Caco-2 (cell line): ENCODE measurements at places on chromosomes 3 and 15.

DNA sequence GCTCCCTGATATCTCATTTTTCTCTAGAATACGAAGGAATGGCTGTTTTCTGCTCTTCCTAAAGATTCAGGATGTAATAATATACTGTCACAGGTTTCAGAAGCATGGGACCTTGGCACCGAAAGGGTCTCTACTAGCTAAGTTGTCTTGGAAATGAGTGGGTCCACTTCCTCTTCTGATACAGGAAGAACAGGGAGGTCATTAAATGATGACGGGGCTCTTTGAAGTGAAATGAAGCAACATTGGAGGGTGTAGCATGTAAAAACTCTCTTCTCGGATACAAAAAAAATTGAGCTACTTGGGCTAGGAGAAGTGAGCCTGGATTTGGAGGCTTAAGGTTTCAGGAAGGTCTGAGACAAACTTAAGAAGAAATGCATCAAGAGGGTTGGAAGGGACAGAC, 349.8 kb upstream of the TPRG1 start:
- DNase-seq = no peak

GRCh38 chr3:193614430-193614829, 21.4 kb downstream of the OPA1 start:
- no peak for DNase-seq

- DNase-seq = no peak
These were observed 37.6 kb downstream of the FAM3D start for GRCh38 chr3:58628823-58629562.

DNA sequence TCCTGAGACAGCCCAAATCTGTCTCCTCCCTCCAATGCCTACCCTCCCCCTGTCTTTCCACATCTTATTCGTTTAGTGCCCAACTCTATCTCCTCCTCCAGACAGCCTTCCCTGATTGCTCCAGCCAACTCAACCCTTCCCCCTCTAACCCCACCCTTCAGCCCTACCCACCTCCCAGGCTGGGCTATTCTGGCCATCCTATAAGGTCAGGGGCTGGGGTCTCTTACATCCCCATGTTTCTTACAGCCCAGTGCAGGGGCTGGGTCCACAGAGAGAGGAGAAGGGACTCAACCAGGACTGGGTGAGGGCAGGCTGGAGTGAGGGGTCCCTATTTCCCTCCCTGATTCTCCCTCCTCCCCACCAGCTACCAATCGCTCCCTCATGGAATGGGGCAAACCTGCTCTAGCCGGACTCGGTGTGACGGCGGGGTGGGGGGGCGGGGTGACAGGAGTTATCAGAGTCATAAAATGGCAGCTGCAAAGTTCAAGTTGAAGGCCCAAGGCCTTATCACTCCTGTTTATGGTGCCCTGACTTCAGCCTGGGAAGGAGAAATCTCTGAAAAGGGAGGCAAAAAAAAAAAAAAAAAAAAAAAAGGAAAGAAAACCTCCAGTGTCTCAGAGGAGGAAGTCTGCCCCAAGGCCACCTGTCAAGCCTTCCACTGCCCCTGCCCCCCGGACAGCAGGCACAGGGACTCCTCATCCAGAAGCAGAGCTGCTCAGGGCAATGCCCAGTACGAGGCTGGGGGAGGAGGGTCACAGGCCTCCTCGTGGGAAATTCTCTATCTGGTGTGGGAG, 2.1 kb downstream of the VIPR1 start:
- no peak for DNase-seq

DNA sequence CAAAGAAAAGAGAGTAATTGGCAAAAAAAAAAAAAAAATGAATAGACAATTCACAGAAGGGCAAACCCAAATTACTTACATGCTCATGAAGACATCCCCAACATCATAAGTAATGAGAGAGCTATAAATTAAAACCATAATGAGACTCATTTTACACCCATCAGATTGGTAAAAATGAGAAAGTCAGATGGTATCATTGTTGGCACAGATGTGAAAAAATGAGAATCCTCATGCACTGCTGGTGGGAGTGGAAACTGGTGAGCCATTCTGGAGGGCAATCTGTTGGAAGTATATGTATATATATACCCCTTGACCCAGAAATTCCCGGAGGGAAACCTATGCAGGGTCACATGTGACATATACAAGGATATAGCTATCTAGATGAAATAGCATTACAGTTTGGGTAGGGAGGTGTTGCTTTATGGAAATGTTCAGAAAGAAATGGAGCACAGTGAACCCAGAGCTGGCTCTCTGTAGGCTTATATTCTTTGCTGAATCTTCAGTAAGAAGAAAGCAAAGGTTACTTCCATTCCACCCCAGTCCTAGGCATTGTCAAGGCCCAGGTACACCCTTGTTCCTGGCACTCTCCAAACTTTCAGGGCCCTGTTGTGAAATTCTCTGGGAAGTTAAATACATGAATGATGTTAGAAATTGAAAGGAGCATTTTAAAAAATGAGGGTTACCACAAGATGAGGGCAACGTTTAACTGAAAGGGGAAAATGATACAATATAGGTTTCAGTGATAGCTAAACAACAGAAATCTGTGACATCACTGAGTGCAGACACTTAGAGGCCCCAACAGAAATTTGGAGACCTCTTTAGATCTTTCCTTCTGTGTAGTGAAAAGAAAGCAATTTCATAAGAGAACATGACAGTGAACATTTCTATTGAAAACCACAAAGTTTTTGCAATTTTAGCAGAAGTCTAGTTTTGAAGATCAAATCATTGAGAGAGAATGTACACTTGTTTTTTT, 132.7 kb upstream of the TPRG1 start:
- DNase-seq = no peak
